ENCODE measurements at places on chromosomes 7 and 10.

DNA sequence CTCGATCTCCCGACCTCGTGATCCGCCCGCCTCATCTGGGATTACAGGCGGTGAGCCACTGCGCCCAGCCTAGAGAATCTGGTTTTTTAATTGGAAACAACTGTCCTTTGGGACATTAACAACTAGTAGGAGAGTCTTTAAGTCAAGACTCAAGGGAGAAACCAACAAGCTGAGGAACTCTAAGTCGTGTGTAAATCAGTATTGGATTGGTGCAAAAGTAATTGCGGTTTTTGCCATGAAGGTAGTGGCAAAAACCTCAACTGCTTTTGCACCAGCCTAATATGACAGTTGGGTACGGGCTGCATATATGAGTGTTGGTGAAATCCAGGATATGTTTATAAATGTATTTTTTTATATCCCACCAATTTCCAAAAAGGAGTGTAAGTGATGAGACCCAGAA lies 113.9 kb upstream of the PLXNA4 start:
- DNase-seq, result no peak

- peak; percentile 74 for DNase-seq
Observed at GRCh38 chr10:43287056-43288007, 20.5 kb upstream of the RASGEF1A start.

GRCh38 chr7:149790146-149790548 lies 16.8 kb upstream of the ZNF467 start:
- DNase-seq, result no peak

GRCh38 chr7:3393862-3394261 lies 92.8 kb downstream of the SDK1 start:
- DNase-seq, result no peak

DNA sequence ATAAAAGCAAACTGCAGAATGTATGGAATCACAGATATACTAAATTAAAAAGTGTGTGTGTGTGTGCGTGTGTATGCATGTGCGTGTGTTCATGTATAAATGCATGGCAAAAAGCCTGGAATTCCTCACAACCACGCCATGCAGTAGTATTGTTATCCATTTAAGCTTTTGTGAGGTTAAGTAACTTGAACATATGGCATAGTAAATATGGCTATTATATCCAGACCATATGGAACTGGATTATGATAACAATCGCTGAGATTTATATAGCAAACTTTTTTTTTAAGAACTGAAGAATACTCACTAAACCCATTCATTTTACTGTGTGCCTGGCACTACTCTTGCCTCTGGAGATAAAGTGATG lies 22.3 kb upstream of the NANOS1 start:
- no peak for DNase-seq

DNA sequence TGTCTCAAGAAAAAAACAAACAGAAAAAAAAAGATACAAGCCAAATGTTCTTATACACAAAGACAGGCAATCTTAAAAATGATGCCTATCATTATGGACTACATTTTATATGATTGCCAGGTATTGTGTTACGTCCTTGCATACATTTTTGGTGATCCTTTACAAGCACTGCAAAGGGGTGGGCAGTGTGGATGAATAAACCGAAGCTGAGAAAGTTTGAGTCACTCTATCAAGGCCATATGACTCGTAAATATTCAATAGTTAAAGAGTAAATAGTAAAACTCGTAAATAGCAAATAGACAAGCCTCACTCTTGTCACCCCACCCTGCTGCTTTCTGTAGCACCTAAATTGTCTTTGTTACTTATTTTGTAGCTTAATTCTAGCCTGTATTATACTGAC lies 326.2 kb downstream of the FRMD4A start:
- DNase-seq, result no peak

GRCh38 chr10:3963191-3963673 lies 178.2 kb upstream of the KLF6 start:
- DNase-seq, result no peak

GRCh38 chr7:16978358-16979244 lies 96.8 kb upstream of the AGR3 start:
- DNase-seq, result no peak

- DNase-seq, result no peak
Observed at GRCh38 chr7:24192053-24192452, 91.9 kb upstream of the NPY start.

DNA sequence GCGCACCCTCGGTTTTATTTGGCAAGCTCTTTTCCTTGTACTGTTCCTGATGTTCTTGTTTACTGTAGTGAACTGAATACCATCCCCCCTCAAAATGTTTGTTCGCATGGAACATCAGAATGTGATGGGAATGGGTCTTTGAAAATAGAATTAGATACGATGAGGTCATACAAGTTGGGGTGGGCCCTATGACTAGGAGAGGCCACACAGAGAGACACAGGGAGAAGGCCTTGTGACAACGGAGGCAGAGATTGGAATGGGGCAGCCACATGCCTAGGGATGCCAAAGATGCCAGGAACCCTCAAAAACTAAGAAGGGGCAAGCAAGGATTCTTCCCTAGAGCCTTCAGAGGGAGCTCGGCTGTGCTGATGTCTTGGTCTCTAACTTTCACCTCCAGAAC lies 123.6 kb downstream of the FAM204A start:
- no peak for DNase-seq

DNA sequence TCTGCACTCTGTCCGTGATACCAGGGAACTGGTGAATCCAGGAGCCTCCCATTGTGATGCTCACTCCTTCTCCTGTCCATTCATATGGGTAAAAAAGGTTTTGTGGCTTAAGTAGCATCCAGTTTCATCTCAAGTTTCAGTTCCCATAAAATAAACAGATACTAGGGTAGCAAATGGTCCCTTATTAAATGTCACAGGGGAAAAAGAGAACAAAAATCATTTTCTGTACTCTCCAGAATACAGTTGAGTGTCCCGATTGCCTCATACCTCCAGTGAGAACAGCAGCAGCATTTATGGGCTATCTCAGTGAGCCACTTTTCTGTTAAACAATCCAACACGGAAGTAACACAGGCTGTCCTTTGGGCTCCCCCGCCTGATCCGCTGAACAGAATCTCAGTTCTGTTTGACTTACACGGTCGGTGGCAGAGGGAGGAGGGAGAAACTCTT lies 179.6 kb downstream of the CELF2 start:
- no peak for DNase-seq

DNA sequence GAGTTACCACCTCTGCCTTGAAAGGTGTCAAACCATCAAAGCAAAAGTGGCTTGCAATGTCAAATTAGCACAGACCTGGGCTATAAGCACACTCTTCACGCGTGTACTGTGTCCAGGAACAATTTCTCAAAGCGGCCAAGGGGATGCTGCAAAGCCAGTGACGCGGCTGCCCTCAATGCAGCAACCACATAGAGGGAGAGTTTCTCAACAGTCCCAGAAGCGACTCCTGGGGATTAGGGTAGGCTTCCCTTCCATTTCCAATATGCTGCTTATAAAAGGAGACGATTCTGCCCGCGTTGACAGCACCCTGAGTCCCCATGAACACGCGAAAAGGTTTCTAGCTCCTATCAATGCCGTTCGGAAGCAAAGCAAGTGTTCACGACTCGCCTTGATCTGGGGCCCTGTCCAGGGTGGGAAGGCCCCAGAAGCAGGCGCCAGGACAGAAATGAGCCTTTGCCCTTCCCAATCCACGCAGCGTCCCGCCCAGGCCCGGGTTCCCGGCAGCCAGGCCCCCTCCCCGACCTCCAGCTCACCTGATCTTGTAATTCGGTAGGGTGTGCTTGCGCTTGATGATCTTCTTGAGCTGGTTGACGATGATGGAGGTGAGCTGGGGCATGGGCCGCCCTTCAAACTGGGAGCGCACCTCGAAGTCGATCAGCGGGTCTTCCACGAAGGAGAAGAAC lies 1.3 kb downstream of the PDZD8 start:
- DNase-seq, result peak; percentile 36

- no peak for DNase-seq
Observed at GRCh38 chr7:142389544-142389943, 131.7 kb upstream of the PRSS58 start.

DNA sequence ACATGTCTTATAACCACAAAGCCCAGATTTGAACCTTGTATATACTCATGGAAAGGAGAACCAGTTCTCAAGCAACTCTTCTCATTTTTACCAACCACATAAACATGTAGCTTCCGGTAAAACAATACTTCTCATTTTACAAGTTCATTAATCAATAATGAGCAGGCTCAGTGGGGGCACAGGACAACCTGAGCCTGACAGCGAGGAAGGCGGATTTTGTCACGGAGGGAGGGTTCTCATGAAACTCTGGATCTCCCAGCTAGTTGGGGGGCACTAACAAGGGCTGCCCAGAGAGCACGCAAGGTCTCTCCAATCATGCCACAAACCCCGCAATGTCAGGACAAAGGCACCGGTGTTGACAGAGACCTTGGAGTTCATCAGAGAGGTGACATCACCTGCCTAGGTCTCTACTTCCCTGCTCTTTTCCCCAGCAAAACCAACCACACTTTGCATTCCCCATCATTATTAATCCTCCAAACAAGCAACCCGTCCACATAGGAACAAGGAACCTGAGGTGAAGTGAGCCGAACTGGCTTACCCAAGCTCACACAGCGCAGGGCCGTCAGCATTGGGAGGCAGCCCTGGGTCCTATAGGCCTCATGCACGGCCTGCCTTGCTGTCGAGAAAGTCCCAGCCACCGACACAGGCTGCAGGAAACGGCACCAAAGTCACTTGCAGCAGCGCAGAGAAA lies 192.1 kb upstream of the KLF14 start:
- DNase-seq, result peak; percentile 24

DNA sequence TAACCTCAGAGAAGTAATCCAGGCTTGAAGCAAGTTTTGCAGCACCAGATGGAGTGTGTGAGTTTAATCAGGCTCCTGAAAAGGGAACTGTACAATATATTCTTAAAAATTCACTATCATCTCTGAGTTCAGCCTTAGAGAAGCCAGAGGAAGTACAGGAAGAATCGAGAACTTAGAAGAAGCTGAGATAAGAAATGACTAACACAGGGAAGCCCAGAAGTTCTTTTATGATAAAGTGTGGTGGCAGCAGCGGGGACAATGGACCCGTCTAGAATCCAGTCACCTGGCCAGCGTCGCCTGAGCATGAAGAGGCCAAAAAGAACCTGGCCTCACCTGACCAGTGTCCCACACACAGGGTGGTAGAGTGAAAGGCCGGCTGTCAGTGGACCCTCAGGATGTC lies 161.0 kb downstream of the USP6NL start:
- DNase-seq, result no peak

DNA sequence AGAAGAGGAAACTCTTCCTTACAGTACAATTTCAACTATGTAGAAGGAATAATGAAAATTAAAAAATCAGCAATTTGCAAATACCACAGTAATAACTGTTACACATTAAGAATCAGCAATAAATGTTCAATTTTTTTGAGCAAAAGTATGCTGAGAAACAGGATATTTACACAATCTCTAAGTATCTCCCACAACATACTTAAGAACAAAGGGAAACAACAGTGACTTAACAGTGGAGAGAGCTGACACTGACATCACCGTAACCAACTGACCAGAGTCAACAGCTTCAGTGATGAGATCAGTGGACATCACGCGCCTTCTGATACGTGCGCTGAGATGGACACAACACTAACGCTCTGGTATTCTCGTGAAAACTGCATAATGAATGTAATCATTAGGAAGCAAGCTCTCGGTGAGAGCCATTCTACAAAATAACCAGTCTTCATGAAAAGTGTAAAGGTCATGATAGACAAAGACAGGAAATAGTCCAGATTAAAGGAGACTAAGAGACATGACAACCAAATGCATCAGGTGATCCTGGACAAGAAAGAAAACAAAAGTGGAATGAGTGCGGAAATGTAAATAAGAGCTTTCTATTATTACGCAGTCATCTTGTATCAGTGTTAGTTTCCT lies 82.6 kb downstream of the PIP4K2A start:
- DNase-seq, result no peak

- no peak for DNase-seq
Observed at GRCh38 chr7:141515941-141516340, 35.3 kb upstream of the AGK start.

DNA sequence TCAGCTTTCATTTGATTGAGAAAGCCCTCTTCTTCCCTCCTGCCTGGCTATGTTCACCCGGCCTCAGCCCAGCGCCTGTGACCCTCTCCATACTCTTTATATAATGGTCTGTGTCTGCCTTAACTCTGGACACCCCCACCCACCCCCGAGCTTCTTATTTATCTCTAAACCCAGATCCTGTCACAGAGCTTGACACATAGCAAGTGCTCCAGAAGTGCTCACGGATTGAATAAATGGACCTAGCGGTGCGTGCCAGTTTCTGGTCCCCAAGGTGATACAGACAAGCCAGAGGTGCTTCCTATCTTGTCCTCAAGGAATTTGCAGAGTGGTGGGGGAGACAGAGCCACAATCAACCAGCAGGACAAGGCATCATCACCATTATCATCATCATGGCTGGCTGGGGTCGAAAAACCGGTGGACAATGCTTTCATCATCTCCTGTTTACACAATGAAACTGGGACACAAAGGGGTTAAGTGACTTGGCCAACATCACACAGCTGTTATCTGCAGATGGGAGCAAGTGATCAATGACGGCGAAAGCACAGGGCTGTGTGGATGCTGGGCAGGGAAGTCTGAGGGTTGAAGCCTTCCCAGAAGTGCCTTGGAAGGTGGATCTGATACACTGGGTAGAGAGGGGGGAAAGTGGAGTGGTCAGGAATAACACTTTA lies 2.2 kb upstream of the LOXL4 start:
- no peak for DNase-seq

DNA sequence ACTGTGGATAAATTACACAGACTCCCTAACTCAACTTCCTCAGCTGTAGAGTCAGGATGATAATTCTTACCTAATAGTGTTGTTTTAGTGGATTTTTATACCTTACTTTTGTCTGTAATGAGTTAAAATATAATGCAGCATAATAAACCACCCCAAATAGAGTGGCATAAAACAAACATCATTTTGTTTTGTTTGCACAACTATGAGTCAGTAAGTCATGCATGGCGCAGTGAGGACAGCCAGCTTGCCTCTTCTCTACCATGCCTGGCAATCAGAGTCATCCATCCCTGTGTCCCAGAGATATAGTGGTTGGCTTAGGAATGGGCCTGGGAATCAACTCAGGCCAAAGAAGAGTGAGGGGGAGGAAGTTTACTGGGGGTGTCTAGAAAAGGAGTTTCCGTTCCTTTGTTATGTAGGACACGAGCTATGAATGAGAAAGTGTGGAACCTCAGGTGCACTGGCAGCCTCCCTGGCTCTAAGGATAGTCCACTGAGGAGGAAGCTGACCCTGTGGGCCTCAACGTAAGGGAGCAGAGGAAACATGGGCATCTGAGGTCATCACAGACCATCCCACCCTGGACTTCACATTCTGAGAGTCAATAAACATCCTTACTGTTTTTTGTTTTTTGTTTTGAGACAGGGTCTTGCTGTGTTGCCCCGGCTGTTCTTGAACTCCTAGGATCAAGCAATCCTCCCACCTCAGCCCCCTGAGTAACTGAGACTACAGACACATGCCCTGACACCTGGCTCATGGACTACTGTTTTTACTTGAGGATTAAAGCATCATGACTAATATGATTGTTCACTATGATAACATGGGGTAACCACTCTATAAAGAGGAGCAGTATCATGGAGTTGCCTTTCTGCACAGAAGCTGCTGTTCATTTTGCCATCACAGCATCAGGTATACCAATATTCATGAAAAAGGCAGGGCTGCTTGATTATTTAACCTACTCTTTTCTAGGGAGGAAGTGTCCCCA lies 21.0 kb upstream of the GRB10 start:
- DNase-seq, result no peak
